ENCODE measurements at places on chromosomes 7 and 10. TPM values are rescaled to one million over a fixed set of nuclear protein-coding genes. Genes with fewer than 3 reads are reported as not detected.

- H3K27me3 ChIP-seq: no peaks in the 10 kb centered on the region
- no peak overlapping the region for H3K4me3 ChIP-seq
- no peaks in the 10 kb centered on the region for H3K4me1 ChIP-seq
- DNase-seq: no peak
- H3K27ac ChIP-seq: no peak overlapping the region
Measured at GRCh38 chr10:4177791-4178190, 392.8 kb upstream of the KLF6 start.

DNA sequence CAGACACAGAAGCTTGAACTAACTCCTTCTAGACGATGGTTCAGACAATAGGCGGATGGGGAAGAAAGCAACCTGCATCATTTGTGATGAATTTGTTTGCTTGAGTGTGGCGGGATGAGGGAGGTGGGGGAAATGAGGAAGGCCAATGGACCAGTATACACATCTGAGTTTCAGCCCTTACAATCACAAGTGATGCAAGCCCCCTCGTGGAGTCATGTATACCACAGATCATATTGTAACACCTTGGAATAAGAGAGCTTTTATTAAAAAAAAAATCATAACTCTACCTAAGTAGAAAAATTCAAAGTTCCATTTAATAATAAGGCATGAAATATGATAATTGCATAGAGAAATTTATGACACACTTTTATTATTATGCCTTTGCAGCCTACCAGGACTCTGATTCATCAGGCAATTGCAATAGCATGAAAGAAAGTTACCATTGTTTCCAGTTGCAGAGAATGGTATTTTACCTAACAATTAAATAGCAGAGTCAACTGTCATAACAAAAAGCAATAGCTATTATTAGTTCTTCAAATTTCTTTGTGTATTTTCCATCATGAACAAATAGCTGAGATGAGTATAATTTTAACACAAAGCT, 230.2 kb upstream of the AKR1E2 start:
- H3K4me3 ChIP-seq: no peak overlapping the region
- H3K4me1 ChIP-seq: no peaks in the 10 kb centered on the region
- no peaks in the 10 kb centered on the region for H3K36me3 ChIP-seq
- no peak for DNase-seq
- H3K27me3 ChIP-seq: no peaks in the 10 kb centered on the region

GRCh38 chr10:82472406-82473335, 597.7 kb downstream of the NRG3 start:
- H3K4me3 ChIP-seq: no peak overlapping the region
- DNase-seq: no peak
- no peak overlapping the region for H3K27ac ChIP-seq
- H3K4me1 ChIP-seq: no peaks in the 10 kb centered on the region

- H3K4me1 ChIP-seq: no peaks in the 10 kb centered on the region
- no peak overlapping the region for H3K27ac ChIP-seq
- DNase-seq: no peak
- H3K4me3 ChIP-seq: no peak overlapping the region
- H3K36me3 ChIP-seq: no peaks in the 10 kb centered on the region
Measured at GRCh38 chr10:30158325-30158960, 99.1 kb upstream of the JCAD start.

DNA sequence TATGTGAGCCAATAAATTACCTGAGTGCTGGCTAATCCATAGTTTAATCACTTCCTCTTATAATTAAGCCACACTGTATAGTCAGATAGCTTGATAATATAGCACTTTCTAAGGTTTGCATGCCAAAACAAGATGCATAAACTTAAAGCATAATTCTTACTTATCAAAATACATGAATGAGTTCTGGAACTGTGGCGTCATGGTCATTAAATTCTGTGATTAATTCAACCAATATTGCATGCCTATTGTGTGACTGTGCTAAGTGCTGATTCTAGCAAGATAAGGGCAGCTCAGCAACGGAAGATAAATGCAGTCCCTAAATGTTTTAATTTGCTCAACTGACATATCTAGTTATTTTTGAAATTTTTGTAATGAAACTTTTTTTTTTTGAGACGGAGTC, 29.7 kb downstream of the HOXA1 start:
- H3K4me3 ChIP-seq: no peak overlapping the region
- no peaks in the 10 kb centered on the region for H3K4me1 ChIP-seq
- H3K36me3 ChIP-seq: no peaks in the 10 kb centered on the region
- no peak overlapping the region for H3K27ac ChIP-seq

DNA sequence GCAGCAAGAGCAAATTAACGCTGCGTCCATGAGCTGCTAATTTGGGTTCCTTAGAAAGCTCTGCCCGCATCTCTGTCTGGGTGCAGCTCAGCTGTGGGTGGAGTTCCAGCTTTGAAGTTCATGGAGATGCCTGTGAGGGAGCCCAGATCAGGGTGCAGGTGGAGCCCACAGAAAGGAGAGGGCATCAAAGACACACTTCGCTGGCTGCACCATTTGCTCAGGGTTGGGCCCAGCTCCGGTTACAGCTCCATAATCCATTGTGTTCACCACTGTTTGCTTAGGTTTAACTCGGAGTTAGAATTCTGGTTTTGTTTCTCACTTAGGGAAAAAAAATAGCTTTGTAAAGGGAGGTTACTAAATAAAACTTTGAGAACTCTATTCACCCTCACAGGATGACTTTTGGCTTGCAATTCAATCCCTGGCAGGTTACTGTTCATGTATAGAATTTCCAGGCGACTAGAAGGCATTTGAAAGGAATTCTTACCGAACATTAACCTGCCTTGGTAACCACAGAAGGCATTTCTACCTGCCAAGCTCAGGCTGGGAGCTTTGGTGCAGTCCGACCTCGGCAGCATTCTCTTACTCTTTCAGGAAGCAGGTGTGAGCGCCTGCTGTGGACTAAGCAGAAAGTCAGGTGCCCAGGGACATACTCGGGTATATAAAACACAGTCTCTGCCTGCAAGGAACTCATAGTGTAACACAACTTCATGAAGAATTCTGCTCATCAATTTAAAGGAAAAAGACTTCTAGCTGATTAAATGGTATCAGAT, 179.5 kb upstream of the RNF32 start:
- H3K27me3 ChIP-seq: no peaks in the 10 kb centered on the region
- H3K4me1 ChIP-seq: no peaks in the 10 kb centered on the region
- H3K4me3 ChIP-seq: no peak overlapping the region
- no peaks in the 10 kb centered on the region for H3K36me3 ChIP-seq
- no peak overlapping the region for H3K27ac ChIP-seq
- DNase-seq: no peak

- no peaks in the 10 kb centered on the region for H3K36me3 ChIP-seq
- no peak for DNase-seq
- H3K27ac ChIP-seq: no peak overlapping the region
- H3K27me3 ChIP-seq: no peaks in the 10 kb centered on the region
Measured at GRCh38 chr10:119706521-119707278, 19.1 kb upstream of the INPP5F start.

DNA sequence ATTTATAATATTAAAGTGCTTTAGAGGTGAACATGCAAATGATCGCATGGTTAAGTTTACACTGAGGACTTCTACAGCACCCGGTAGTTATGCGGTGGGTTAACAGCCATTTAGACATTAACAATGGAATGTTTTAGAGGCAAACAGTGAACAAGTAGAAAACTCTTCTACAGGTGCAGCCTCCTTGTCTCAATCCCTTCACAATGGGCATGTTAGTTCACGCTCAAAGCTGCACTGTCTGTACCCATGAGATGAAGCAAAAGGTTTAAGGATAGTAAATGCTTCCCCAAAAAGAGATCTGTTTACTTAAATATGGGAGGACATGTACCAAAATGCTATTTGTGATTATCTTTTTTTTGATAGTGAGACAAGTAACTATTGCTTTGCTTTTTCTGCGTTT, 25.1 kb downstream of the PUS7 start:
- DNase-seq: no peak
- H3K27me3 ChIP-seq: no peaks in the 10 kb centered on the region
- no peaks in the 10 kb centered on the region for H3K36me3 ChIP-seq

CTAGE4 gene
- total RNA-seq: 1.8 TPM

LIPM gene
- not detected for total RNA-seq

SMKR1 gene
- total RNA-seq: 11.6 TPM

CPA1 gene
- total RNA-seq: not detected

STK32C gene
- total RNA-seq: 14.0 TPM

MKI67 gene
- 113 TPM for total RNA-seq

MRPS24 gene
- total RNA-seq: 140 TPM

EVX1 gene
- total RNA-seq: not detected

CUBN gene
- 0.92 TPM for total RNA-seq
